ENCODE measurements at places on chromosomes 3 and 15. TPM values are rescaled to one million over a fixed set of nuclear protein-coding genes. Genes with fewer than 3 reads are reported as not detected.
A peak's percentile ranks its signal among the peaks of the same experiment; 100 is the strongest.

MAP4 gene
- total RNA-seq = 228 TPM

CD200R1 gene
- 1.5 TPM for total RNA-seq

SLC51B gene
- total RNA-seq = 0.37 TPM

CDCP1 gene
- 42.4 TPM for total RNA-seq

PIERCE2 gene
- 7.5 TPM for total RNA-seq

FEZF2 gene
- not detected for total RNA-seq

STRA6 gene
- 0.75 TPM for total RNA-seq

MESP2 gene
- 0.75 TPM for total RNA-seq

VGLL3 gene
- 39.2 TPM for total RNA-seq

GRCh38 chr15:44340410-44340809 lies 51.9 kb downstream of the GOLM2 start:
- no peak for DNase-seq

- DNase-seq = peak; percentile 68
Measured at GRCh38 chr3:134357914-134358811, 16.1 kb downstream of the AMOTL2 start.

- DNase-seq = no peak
Measured at GRCh38 chr3:14486460-14486859, 53.7 kb downstream of the GRIP2 start.

DNA sequence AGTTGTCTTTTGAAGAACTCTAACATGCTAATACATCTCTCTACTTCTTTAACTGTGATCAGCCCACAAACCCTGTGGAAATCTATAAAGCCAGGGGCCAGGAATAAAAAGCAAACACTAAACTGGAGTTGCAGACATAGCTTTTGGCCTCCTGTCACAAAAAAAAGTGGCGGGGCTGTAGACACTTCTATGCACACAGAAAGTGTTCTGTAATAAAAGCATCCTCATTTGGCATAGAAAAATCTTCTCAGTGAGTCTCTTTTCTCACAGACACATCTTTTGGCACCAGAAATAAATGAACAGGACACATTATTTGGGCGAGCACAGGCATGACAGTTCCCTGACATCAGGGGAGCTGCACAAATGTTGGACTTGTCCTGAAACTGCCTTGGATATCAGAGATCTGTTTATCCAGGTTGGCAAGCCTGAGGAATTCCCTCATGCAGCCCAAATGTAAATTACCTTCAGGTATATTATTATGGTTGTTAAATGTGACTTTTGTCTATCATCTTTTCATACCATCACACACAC lies 355.4 kb downstream of the FGF12 start:
- DNase-seq = no peak

- peak; percentile 73 for DNase-seq
Measured at GRCh38 chr3:120561251-120562045, 34.7 kb upstream of the NDUFB4 start.

DNA sequence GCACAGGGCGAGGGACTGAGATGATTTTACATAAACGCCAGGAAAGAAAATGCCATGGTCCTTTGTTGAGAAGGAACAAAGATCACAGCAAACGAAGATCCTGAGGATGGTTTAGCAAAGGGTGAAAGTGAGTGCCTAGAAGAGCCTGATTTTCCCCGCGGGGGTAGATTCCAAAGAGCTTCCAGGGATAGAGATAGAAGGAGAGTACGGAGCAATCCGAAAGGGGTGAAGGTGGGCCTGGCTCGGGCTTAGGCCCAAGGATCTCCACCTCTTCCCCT lies 977 bp downstream of the CDC25A start:
- DNase-seq = no peak

DNA sequence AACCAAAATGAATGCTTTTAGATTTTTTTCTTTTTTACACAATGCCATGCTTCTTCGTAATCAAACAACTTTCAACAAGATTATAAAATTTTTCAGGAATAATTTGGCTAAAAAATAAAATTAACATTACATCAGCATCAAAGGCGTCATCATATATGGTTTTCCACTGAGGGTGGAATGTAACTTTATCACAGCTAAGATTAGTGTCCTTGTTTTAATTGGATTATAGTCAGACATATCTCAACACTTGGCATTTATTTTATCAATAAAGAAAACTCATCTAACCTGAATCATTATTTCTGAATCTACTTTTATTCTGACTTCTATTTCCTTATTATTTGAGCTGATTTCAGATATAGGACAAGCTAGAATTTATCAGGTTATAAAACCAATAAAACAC lies 1.6 kb downstream of the NRG4 start:
- DNase-seq = no peak

GRCh38 chr15:85453144-85453872 lies 72.9 kb downstream of the AKAP13 start:
- no peak for DNase-seq

DNA sequence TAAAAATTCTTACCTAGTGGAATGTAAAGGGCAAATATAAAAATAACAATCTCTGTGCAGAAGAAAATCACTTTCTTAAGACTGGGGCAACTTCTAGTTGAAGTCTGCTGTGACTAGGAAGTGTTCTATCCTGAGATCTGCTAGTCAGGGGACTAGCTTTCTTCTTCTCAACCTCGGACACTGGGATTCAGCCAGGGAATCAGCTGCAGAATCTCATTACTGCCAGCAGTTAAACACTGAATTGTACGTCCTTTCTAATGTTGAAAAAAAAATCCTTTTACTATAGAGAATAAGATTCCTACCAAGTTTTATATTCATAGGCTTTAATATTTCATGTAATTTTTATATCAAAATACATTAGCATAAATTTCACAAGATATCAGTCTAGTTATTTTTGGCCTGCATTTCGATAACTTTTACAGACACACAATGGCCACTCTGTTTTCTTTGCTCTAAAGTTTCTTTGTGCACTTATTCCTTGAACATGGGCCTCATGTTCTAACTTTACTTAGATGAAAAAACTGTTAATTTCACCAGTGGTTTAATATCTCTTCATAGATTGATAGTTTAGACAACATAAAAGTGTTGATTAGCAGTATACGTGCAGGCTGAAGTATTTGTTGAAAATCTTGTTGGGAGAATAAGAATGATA lies 2.6 kb upstream of the NEO1 start:
- DNase-seq = no peak

DNA sequence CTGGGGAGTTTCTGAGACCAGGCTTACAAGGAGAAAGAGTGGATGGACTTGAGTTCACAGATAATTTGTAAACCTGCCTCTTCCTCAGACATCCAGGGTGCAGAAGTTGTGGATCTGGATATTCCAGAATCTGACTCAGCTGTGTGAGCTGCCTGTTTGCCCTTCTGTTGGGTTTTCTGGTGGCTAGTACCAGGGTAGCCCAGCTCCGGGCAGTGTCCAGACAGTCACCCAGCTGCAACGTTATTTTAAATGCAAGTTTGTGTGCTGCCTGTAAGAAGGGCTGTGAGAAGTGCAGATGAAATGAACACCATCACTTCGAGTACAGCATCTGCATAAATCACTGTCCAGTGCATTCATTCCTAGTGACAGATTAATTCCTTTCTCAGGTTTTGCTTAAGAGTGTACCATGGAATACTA lies 1053.0 kb downstream of the TUSC7 start:
- DNase-seq = no peak

- peak; percentile 2 for DNase-seq
Measured at GRCh38 chr15:101492766-101493692, 3.5 kb upstream of the PCSK6 start.

- DNase-seq = no peak
Measured at GRCh38 chr3:4981665-4982494, 2.6 kb downstream of the BHLHE40 start.

DNA sequence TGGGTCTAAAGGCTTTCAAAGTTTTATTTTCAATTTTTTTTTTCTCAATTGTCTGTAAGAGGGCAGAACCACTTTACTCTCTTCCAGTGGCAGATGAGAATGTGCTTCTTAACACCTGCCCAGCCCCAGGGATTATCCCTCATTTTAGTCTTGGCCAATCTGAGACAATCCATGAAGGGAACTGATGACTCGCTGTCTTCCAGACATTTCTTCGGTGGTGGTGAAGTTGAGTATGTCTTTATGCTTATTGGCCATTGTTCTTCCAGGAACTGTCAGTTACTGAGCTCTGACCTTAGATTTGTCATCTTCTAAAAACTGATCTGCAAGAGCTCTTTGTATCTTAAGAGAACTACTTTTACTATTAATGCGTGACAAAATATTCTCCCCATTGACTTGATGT lies 139.5 kb downstream of the TJP1 start:
- no peak for DNase-seq

- DNase-seq = no peak
Measured at GRCh38 chr15:99545605-99546004, 20.2 kb upstream of the MEF2A start.

DNA sequence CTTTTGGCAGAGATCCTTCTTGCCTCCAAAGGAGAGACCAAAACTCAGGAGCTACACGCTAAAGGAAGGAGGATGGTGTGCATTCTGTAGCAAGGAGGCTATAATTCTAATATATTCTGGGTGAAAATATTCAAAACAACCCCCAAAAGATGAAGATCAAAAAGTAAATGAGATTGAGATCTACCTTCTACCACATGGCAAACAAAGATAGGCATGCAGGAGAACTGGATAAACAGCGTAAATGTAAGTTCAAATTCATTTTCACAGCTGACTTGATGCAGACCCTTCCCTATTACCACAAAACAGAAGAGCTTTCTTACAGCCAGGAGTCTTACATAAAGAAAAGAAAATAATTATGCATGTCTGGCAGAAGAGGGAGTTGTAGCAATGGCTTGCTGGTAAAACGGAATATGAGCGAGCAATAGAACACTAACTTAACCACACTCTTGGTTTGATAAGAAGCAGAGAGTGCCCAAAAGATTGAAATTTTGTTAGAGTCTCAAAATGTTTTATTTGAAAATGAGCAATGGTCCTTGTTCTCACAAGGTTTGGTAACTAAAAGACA lies 272.7 kb downstream of the MECOM start:
- DNase-seq = no peak

GRCh38 chr3:119219069-119219468 lies 21.6 kb downstream of the B4GALT4 start:
- DNase-seq = peak; percentile 23

DNA sequence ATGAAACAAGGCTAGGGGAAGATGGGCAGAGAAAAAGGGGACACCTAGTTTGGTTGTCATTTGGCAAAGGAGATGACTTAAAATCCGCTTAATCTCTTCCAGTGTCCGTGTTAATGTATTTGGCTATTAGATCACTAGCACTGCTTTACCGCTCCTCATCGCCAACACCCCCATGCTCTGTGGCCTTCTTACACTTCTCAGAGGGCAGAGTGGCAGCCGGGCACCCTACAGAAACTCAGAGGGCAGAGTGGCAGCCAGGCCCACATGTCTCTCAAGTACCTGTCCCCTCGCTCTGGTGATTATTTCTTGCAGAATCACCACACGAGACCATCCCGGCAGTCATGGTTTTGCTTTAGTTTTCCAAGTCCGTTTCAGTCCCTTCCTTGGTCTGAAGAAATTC lies 39.6 kb downstream of the DNASE1L3 start:
- no peak for DNase-seq

DNA sequence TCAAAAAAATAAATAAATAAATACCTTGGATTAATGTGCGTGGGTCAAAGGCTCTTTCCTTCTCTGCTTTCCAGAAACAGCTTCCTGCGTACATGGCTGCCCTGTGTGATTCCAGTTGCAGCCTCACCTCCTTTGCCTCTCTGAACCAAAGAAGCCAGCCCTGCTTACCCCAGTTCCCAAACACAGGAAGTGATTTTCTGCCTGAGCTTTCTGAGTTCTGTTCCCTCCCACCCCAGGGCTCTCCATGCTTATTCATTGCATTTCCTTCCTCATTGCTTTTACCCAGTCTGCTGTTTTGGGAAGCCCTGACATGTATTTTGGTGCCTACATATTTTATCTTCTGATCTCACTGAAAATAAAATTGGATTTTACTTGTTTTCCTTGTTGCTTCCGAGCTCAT lies 15.4 kb downstream of the ZSCAN2 start:
- DNase-seq = no peak

DNA sequence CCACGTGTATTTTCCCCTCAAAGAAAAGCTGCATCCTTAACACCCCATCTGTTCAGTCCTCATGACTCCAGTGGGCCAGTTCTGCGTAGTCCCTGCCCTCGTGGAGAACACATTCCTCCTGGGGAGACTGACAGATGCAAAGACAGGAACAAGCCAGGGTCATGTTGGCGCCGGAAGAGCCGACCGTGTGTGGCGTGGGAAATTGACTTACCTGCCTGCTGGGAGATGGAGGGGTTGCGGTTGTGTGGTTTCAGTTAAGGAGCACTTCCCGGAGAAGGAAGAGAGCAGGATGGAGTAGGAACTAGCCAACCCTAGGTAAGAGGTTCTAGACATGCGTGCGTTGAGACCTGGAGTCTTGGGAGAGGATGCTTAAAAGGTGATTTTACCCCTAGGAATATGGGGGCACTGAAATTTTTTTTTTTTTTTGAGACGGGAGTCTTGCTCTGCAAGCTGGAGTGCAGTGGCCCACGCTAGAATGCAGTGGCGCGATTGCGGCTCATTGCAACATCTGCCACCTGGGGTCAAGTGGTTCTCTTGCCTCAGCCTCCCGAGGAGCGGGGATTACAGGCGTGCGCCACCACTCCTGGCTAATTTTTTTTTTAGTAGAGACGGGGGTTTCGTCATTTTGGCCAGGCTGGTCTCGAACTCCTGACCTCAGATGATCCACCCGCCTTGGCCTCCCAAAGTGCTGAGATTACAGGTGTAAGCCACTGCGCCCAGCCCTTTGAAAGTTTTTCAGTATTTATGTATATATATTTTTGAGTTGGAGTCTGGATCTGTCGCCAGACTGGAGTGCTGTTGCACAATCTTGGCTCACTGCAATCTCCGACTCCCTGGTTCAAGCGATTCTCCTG lies 1.4 kb downstream of the VHL start:
- no peak for DNase-seq

DNA sequence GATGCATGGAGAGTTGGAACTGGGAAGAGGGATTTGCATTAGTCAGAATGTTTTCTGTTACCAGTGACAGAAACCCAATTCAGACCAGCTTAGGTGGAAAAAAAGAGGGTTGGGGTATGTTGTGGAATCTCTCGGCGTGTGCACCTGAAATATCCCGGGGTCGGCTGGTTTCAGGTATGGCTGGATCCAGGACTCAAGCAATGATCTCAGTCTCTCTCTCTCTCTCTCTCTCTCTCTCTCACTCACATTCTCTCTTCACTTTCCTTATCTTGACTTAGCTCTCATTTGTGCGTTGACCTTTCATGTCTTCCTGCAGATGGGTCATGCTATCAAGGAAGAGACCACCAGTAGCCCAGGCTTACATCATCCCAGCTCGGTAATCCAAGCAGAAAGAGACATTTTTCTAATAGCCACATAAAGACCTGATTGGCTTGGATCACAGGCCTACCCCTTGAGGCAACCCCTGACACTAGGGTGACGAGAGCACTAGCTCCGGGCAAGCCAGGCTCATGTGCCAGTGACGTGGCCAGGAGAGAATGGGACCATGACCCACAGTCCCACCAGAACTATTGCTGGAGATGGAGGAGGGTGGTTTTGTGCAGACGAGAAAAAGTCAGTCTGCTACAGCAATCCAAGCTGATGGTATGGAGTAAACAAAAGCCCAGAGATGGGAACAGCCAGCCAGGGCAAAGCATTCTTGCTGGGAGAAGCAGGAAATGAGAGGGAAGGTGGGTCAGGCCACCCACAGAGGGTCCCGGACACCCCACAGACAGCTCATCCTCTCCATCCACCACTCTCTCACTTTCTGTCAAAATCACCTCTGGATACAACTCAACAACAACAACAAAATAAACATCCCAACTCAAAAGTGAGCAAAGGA lies 91.7 kb downstream of the CHSY1 start:
- no peak for DNase-seq
